IPS-NIHi11 (cell line): ENCODE measurements at places on chromosomes 2 and 18.

GRCh38 chr2:41626936-41627335 is 420.9 kb upstream of the PKDCC start:
- DNase-seq, result no peak

DNA sequence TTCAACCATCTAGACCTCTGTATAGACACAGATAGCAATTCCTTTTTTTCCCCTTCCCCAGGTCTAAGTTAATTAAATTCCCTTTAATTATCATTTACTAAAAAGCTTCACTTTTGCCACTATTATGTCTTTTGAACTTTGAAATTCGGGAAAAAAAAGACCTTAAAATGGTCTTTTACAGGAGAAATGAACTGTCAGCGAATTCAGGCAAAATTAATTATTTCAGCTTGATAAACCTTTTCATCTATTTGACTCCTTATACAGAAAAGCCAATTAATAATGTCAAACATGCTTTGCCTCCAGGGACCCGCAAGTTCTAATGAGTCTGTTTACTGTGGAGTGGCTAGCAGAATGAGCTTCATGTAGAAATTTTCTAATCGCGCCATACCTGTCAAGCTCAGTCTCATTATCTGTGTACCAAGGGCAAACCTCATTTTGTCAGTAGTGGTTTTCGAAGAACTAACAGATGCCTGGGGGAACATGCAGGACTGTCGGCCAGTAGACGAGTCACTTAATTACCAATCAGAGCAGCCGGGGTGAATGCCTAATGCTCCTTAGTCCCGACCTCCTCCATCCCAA is 287.7 kb downstream of the INSIG2 start:
- no peak for DNase-seq

DNA sequence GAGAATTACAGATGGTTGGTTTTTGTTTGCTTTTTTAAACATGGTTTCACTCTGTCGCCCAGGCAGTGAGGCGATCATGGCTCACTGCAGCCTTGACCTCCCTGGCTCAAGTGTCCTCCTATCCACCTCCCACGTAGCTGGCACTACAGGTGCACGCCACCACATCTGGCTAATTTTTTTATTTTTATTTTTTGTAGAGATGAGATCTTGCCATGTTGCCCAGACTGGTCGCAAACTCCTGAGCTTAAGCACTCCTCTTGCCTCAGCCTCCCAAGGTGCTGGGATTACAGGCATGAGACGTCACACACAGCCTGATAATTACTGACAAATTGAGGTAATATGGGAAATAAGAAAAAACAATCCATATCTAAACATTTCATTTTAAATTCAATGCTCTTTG is 110.5 kb upstream of the ZSWIM2 start:
- DNase-seq, result no peak

- DNase-seq, result no peak
Measured at GRCh38 chr2:5385596-5385995, 306.6 kb upstream of the SOX11 start.

- DNase-seq, result no peak
Measured at GRCh38 chr2:70381821-70382220, 80.0 kb upstream of the FAM136A start.

DNA sequence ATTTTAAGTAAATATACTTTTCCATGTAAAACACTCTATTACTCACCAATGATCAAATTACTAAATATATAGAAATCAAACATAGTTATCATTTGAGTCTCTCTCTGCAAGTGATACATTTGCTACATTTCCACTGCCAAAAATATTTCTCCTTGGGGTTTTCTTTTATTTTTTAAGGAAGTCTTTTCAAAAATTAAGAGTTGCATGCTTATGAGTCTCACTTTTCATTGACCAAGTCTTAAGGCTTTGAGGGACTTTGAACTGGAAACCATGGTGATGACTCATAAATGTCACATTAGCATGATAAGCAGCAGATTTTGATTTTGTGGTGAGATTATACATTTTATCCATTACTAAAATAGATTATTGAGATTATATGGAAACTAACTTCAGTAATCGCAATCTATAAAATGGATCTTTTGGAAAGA is 152.9 kb downstream of the FAM124B start:
- DNase-seq, result no peak

GRCh38 chr2:57373530-57373929 is 673.1 kb upstream of the VRK2 start:
- no peak for DNase-seq

- no peak for DNase-seq
Measured at GRCh38 chr2:207115715-207116364, 49.9 kb downstream of the KLF7 start.
